CD4-positive, alpha-beta T cell (primary cell): ENCODE measurements at places on chromosomes 13 and 19. TPM values are rescaled to one million over a fixed set of nuclear protein-coding genes. Genes with fewer than 3 reads are reported as not detected.

DNA sequence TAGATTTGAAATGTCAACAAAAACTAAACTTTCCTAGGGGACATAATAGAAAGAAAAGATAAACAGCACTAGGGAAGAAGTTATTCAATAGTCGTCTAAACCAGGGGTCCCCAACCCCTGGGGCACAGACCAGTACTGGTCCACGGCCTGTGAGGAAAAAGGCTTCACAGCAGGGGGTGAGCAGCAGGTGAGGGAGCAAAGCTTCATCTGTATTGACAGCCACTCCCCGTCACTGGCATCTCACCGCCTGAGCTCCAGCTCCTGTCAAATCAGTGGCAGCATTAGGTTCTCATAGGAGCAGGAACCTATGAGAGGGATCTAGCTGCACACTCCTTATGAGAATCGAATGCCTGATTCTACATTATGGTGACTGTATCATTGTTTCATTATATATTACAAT lies 382.7 kb downstream of the MYO16 start:
- H3K4me3 ChIP-seq: no peak overlapping the region
- no peak overlapping the region for H3K27ac ChIP-seq
- no peak for DNase-seq

DNA sequence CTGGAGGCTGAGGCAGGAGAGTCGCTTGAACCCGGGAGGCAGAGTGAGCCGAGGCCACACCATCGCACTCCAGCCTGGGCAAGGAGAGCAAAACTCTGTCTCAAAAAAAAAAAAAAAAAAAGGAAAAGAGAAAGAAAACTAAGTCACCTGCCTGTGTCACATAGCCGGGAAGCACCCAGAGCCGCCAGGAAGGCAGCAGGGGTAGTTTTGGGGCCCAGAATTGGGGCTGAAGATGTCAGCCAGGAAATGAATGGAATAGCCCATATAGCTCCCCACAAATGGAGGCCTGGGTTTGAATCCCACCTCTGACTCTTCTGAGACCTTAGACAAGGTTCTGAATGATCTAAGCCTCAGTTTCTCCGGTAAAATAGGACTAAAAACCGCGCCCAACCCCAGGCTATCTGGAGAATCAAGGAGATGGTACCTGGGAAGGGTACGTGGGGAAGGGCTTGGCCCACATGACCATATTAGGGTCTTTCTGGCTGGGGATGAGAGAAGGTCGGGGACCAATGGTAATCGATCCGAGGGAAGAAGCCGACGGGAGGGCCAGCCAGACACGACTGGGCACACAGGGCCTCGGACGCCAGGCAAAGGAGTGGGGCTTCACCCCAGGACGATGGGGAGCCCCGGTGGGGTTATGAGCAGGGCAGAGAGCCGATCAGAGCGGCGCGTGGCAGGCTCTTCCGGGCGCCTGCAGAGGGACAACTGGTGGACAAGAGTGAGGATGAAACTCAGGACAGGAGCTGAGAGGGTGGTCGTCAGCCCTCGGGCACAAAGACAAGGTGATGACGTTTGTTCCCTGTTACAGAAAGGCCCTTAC lies 14.4 kb downstream of the CCDC124 start:
- peaks cover 6% of the 10 kb centered on the region for H3K36me3 ChIP-seq
- peaks cover 28% of the 10 kb centered on the region for H3K27me3 ChIP-seq
- peak overlapping the region; percentile 91 for H3K27ac ChIP-seq
- no peak for DNase-seq

GRCh38 chr13:76512721-76513145 lies 373.5 kb downstream of the KCTD12 start:
- no peaks in the 10 kb centered on the region for H3K27me3 ChIP-seq
- no peak overlapping the region for H3K4me3 ChIP-seq
- H3K27ac ChIP-seq: no peak overlapping the region
- DNase-seq: no peak
- no peaks in the 10 kb centered on the region for H3K36me3 ChIP-seq

DNA sequence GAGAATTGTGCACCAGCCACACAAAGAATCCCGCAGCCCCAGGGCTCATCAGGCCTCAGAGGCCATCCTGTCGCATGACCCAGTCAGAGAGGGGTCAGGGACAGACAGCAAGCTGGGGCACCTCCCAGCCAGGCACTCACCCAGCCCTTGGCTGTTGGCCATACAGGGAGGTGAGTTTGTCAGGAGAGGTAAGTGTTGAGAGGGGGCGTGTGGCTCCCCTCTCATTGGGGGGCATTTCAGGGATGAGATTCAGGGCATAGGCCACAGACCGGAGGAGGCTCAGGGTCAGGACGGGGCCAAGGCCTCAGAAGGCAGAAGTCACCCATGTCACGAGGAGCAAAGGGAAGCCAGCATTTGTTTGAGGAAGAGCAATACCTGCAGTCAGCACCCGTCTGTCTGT lies 37.1 kb downstream of the MYO9B start:
- no peaks in the 10 kb centered on the region for H3K27me3 ChIP-seq
- no peak overlapping the region for H3K27ac ChIP-seq
- DNase-seq: no peak
- H3K4me3 ChIP-seq: no peak overlapping the region
- peaks cover 50% of the 10 kb centered on the region for H3K36me3 ChIP-seq
- peaks cover 47% of the 10 kb centered on the region for H3K4me1 ChIP-seq

- no peaks in the 10 kb centered on the region for H3K27me3 ChIP-seq
- peak; percentile 18 for DNase-seq
- no peak overlapping the region for H3K27ac ChIP-seq
- no peak overlapping the region for H3K4me3 ChIP-seq
- peaks cover 12% of the 10 kb centered on the region for H3K36me3 ChIP-seq
These were observed 14.4 kb upstream of the NPAS1 start for GRCh38 chr19:47005164-47005641.

GRCh38 chr13:35552172-35552844 lies 75.8 kb upstream of the MAB21L1 start:
- no peaks in the 10 kb centered on the region for H3K27me3 ChIP-seq
- no peak overlapping the region for H3K27ac ChIP-seq
- no peaks in the 10 kb centered on the region for H3K36me3 ChIP-seq
- no peak for DNase-seq
- no peak overlapping the region for H3K4me3 ChIP-seq
- H3K4me1 ChIP-seq: no peaks in the 10 kb centered on the region

GRCh38 chr19:22286151-22286810 lies at the start of gene ZNF729:
Gene ZNF729 (plus strand): TSS chr19:22286441. CDS start chr19:22286526, 85 bp downstream.
- no peak within 1 kb of the TSS for H3K4me3 ChIP-seq
- peaks cover 4% of the 10 kb centered on the region for H3K27me3 ChIP-seq
- H3K27ac ChIP-seq: no peak within 1 kb of the TSS
- H3K36me3 ChIP-seq: no peaks in the 10 kb centered on the region

DNA sequence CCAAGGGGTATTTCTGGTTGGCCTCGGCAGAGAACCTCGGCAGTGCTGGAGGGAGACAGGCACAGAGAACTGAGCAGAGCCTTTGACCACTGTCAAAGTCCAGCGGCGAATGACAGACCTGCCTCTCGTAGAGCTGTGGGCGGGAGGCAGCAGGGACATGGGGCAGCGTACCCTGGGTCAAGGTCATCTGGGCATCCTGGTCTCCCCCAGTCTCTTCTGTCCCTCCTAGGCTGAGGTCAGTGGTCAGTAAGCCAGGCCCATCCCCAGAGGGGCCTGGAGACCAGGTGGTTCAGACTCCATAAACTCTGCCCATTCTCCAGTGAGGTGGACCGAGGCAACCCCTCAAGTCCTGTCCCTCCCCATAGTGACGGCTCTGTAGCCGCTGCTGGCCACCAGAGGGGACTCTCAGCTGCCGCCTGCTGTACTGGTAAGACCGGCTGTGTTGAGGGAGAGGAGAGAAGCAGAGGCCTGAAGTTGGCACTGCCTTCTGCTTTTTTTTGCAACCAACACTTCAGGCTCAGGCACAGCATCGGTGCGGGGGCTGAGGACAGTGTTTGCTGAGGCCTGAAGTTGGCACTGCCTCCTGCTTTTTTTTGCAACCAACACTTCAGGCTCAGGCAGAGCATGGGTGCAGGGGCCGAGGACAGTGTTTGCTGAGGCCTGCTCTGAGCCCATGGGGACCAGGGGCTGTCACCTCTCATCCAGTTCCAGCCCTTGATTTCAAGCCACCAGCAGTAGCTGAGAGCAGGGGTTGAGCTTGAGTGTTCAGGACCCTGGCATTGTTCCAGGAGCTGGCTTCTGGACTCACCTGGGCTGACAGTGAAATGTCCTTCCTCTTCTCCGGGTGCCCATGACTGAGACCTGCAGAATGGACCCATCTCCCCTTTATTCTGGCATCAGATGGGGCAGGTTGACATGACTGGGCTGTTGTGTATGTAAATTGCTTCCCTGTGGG lies at the start of gene PGLYRP2:
Gene PGLYRP2, minus strand, starts transcription at position 111 of the 955 bp plus-strand sequence. CDS start 130 bp downstream, outside the sequence.
- no peaks in the 10 kb centered on the region for H3K27me3 ChIP-seq
- DNase-seq: no peak
- H3K4me3 ChIP-seq: no peak within 1 kb of the TSS
- no peak within 1 kb of the TSS for H3K27ac ChIP-seq
- no peaks in the 10 kb centered on the region for H3K36me3 ChIP-seq
- peaks cover 33% of the 10 kb centered on the region for H3K4me1 ChIP-seq

GRCh38 chr13:23381866-23382265 lies 51.6 kb downstream of the SACS start:
- H3K27me3 ChIP-seq: no peaks in the 10 kb centered on the region
- DNase-seq: no peak
- peaks cover 27% of the 10 kb centered on the region for H3K4me1 ChIP-seq
- H3K36me3 ChIP-seq: no peaks in the 10 kb centered on the region

- no peak overlapping the region for H3K27ac ChIP-seq
- H3K27me3 ChIP-seq: no peaks in the 10 kb centered on the region
- H3K4me1 ChIP-seq: no peaks in the 10 kb centered on the region
- H3K4me3 ChIP-seq: no peak overlapping the region
- DNase-seq: no peak
These were observed 30.9 kb downstream of the MZT1 start for GRCh38 chr13:72696579-72696978.

- H3K27me3 ChIP-seq: no peaks in the 10 kb centered on the region
- H3K4me3 ChIP-seq: no peak overlapping the region
- no peak overlapping the region for H3K27ac ChIP-seq
- H3K36me3 ChIP-seq: no peaks in the 10 kb centered on the region
These were observed 2.0 kb downstream of the SPACA6 start for GRCh38 chr19:51695088-51695487.

- H3K4me3 ChIP-seq: no peak overlapping the region
- DNase-seq: no peak
- H3K27ac ChIP-seq: no peak overlapping the region
These were observed 2.2 kb downstream of the SBNO2 start for GRCh38 chr19:1171755-1172352.

DNA sequence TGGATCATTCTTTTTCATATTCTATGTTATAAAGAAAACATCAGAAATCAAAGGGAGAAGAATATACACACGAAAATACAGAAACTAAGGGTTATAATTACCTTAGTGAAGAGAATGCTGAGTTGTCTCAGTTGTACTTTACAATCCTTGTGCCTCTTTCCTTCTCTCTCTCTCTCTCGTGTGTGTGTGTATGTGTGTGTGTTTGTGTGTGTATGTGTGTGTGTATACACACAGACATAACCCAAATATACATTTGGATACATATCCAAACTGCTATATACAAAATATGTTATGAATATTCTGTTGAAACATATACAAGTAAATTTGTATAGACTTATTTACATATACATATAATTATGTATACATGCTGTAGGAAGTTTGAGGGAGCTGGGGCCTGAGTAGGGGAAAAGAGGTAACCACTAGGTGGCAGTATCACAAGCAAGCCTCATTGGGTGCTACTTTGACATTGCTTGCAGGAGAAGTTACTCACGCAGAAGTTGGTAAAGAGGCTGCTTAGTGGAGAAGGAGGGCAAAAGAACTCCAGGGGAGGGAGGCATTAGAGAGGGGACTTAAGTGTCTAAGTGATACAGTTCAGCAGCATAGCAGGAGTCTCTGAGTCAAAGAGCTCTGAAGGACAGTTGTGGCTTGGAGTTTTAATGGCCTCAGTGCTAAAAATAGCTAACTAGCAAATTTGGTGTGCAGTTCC lies 465.1 kb upstream of the PCDH20 start:
- H3K4me1 ChIP-seq: no peaks in the 10 kb centered on the region
- DNase-seq: no peak
- no peak overlapping the region for H3K4me3 ChIP-seq
- H3K27me3 ChIP-seq: no peaks in the 10 kb centered on the region
- no peak overlapping the region for H3K27ac ChIP-seq
- no peaks in the 10 kb centered on the region for H3K36me3 ChIP-seq

DNA sequence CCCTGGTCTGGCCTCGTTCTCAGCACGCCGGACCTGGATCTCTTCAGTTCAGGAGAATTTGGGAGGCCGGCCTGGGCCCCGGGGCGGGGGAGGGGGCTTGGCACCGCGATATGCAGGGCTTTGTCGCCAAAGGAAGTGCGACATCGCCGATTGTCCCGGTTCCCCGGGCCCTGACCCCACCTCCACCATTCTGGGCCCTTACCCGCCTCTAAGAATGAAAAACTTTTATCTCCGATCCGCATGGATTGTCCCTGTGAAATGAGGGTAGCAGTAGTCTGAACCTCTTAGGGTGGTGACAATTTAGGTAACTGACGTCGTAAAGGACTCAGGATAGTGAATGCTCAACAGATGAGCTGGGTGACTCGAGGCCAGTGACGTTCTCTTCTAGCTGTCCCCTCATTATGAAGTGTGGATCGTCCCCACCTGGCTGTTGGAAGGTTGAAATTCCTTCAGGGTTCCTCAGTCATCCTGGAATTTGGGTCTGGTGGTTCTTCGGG lies 650 bp downstream of the DDA1 start:
- peak overlapping the region; percentile 99 for H3K4me3 ChIP-seq
- H3K36me3 ChIP-seq: peaks cover 29% of the 10 kb centered on the region
- H3K27ac ChIP-seq: peak overlapping the region; percentile 81
- DNase-seq: no peak
- H3K27me3 ChIP-seq: no peaks in the 10 kb centered on the region

The FFAR1 gene
- not detected for total RNA-seq

The ZNF543 gene
- total RNA-seq: 4.0 TPM

The SYNGR4 gene
- total RNA-seq: not detected

The B3GNT8 gene
- total RNA-seq: 1.2 TPM

The CFAP97D2 gene
- 0.52 TPM for total RNA-seq
